ENCODE measurements at places on chromosomes 1 and 21.

- no peak for DNase-seq
Measured at GRCh38 chr1:18539171-18539570, 58.4 kb downstream of the KLHDC7A start.

DNA sequence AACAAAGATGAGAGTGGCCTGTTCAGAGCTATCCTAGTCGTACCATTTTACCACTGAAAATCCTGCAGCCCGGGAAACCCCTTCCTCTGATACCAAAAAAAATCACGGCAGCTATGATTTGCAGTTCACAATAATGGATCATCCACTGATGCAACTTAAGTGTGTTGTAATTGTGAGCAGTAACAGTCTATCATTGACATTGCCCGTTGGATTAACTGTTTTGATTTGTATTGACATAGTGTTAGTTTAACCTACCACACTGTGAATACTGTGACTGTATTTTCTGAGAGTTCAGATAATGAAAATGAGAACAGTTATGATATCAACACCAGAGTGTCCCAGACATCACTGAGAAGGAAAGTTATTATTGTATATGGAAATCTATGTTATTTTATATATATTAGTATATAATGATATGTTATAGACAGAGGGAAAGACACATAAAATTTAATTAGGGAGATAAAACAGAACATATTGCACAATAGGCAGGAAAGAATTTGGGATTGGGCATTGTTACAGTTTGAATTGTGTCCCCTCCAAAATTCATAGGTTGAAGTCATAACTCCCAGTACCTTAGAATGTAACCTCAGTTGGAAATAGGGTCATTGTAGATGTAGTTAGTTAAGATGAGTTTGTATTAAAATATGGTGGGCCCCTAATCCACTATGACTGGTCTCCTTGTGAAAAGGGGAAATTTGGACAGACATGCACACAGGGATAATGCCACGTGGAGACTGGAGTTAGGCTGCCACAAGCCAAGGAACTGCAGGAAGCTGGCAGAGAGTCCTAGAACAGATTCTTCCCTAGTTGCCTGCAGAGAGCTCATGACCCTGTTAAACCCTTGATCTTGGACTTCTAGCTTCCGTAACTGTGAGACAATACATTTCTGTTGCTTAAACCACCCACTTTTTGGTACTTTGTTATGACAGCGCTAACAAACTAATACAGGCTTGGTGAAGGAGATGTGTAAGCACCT, 54.4 kb downstream of the TLCD4 start:
- DNase-seq, result no peak

DNA sequence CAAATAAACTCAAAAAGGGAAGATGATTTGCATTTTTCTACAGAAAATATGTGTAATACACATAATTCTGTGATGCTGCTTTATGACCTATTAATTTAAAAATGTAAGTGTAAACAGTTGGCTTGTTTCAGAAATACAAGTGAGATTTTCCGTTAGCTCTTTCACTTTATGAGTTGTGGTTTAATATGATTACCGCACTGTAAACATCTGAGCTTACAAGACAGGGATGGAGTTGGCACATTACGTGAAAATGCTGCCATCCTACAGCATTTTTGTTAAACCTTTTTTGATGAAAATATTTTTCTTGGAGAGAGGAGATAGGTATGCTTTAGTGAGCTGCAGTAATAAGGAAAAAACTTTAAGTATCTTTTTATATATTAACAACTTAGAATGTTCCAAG, 426.8 kb upstream of the ADAMTS5 start:
- no peak for DNase-seq

GRCh38 chr1:18553388-18553787, 72.7 kb downstream of the KLHDC7A start:
- DNase-seq, result no peak

- DNase-seq, result no peak
Measured at GRCh38 chr1:71498542-71498941, 417.7 kb upstream of the ZRANB2 start.

- DNase-seq, result no peak
Measured at GRCh38 chr1:199743227-199743626, 284.3 kb upstream of the NR5A2 start.

DNA sequence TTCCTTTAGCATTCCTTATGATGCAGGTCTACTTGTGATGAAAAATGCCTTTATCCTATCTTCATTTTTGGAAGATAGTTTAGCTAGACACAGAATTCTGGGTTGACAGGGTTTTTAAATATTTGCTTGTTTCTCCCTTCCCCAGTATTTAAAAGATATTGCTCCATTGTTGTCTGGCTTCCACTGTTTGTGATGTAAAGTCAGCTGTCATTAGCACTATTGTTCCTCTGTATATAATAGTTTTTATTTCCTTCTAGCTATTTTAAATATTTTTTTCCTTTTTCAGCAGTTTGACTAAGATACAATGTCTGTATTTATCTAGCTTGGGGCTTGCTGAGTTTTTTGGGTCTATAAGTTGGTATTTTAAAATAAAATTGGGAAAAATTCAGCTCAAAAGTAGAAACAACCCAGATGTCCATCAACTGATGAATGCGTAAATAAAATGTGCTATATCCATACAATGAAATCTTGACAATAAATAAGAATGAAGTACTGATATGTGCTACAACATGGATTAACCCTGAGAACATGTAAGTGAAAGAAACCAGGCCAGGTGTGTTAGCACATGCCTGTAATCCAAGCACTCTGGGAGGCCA, 11.2 kb downstream of the IFT25 start:
- DNase-seq, result no peak

DNA sequence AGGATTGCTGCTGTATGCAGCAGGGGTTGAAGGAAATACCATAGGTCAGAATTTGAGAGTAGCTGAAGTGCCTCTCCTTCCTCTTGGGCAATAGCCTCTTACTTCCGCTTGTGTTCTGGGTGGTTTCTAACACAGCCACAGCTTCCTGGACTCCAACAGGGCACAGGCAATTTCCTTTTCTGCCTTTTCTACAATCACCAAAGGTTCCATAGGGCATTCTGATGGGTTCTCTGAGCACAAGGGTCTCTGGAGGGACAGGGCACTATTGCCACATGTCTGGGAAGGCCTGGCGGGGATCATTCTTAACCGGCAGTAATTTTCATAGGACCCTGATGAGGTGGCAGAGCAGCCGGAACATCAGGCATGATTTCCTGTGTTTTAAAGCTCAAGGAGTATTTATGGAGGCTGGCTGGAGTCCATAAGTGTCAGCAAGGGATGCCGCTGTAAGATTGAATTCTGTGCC, 5.5 kb upstream of the AGTRAP start:
- peak; percentile 57 for DNase-seq

DNA sequence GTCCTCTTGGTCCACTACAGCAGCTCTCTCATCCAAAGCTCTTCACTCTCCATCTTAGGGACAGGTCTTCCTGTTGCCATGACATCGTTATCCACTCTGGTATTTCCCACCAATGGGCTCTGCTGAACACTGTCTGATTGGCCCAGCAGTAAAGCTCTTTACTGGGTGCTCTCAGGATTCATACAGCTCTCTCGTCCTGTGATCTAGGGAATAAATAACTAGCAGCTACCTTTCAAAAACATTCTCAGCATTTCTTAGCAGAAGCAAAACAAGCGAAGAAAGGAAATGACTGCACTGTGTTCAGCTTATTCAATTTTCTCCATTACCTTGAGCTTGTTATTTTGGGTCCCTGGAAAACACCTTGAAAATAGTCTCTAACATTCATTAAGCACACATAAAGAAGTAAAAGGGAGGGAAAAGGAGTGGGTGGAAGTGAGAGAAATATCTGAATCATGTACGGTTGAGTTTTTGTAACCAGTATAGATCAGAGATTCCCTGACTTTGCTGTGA, 163.4 kb upstream of the SGIP1 start:
- DNase-seq, result no peak

DNA sequence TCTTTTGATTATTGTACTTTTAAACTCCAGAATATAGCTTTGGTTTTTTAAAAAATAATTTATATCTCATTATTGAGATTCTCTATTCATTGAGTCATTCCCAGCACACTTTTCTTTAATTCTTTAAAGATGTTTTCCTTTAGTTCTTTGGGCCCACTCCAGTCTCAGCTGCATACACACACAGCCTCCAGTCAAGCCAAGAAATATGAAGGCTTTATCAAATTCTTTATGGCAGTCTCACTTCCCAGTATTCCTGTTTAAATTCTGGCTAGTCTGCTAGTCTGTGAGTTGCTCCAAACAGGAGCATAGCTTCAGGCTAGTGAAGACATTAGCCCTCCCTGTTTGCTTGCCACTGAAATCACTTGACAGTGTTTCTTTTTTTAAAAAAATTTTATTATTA, 61.2 kb downstream of the CRP start:
- no peak for DNase-seq

- peak; percentile 59 for DNase-seq
Measured at GRCh38 chr1:83508485-83509151, 490.3 kb downstream of the TTLL7 start.

- peak; percentile 84 for DNase-seq
Measured at GRCh38 chr1:160795951-160796383, at the start of gene LY9. LY9 (plus strand) TSS chr1:160796174; CDS start chr1:160796188, 14 bp downstream.

DNA sequence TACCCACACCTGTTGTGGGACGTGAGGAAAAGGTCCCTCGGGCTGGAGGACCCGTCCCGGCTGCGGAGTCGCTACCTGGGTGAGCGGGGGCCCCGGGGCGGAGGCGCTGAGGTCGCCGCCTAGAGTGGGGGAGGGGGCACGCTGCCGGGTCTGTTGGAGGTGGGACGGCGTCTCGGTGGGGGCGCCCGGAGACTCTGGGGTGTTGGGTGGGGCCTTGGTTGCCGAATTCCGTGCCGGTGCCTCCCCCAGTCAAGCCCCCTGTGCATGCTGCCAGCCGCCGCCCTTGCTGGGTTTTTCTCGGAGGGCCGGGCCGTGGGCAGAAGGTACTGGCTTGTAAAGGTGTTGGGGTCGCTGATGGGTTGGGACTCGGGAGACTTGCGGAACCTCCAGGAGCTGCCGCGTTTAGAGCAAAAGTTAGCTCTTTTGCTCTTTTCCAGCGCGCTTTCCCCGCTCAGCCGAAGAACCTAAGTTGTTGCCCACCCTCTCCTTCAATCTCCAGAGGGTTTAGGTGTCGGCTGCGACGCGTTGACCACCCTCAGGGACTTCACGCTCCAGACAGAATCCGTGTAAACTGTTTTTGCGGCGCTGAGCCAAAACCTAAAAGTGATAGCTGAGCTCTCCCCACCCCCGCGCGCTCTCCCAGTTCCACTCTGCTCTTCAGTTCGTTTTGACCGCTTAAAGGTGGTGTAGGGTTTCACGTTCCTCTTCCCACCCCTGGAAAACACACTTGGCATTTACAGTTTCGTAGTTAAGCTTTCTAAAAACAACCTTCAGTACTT, at the start of gene MPC2:
TSS of gene MPC2 (minus strand) at position 143 of the 779 bp plus-strand sequence. CDS start 1,231 bp downstream, outside the sequence.
- peak; percentile 72 for DNase-seq

- DNase-seq, result no peak
Measured at GRCh38 chr1:28443550-28443949, 62.3 kb upstream of the RCC1 start.

GRCh38 chr1:65423884-65424572, 3.6 kb downstream of the LEPR start:
- no peak for DNase-seq

DNA sequence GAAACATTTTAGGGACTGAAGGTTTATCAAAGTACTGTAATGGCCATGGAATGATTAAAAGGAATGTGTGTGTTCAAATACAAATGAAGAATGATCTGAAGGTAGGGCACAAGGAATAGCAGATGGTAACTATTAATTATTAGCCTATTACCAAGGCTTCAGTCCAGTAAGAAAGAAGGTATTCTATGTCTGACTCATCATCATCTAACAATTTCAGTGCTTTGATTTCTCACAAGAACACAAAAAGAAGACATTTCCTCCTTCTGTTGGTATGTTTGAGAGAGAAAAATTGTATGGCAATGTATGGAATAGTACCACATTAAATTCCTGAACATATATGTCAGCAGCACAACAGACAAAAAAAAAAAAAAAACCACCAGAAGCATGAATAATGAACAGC, 57.5 kb downstream of the TYW3 start:
- no peak for DNase-seq

DNA sequence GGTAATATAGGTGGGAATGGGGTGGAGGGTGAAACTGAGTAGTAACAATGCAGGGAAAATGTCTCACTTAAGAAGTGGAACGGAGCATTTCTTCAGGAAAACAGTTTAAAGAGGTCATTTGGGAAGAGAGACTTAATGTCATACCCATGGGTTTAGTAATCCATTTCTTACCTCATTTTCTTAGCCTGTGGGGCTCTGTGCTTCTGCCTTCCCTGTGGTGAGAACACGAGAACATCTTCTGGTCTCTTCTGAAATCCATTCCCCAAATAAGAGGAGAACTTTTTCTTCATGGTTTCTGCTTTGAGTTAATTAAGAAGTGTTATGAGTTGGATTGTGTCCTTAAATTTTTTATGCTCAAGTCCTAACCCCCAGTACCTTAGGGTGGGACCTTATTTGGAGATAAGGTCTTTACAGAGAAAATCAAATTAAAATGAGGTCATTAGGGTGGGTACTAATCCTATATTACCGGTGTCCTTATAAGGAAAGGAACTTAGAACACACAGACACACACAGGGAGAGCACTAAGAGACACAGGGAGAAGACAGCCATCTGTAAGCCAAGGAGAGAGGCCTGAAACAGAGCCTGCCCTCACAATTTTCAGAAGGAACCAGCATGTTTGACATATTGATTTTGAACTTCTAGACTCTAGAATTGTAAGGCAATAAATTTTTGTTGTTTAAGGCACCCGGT, 5.4 kb downstream of the CCDC190 start:
- DNase-seq, result no peak

- DNase-seq, result no peak
Measured at GRCh38 chr1:224065455-224065854, 48.5 kb upstream of the FBXO28 start.

DNA sequence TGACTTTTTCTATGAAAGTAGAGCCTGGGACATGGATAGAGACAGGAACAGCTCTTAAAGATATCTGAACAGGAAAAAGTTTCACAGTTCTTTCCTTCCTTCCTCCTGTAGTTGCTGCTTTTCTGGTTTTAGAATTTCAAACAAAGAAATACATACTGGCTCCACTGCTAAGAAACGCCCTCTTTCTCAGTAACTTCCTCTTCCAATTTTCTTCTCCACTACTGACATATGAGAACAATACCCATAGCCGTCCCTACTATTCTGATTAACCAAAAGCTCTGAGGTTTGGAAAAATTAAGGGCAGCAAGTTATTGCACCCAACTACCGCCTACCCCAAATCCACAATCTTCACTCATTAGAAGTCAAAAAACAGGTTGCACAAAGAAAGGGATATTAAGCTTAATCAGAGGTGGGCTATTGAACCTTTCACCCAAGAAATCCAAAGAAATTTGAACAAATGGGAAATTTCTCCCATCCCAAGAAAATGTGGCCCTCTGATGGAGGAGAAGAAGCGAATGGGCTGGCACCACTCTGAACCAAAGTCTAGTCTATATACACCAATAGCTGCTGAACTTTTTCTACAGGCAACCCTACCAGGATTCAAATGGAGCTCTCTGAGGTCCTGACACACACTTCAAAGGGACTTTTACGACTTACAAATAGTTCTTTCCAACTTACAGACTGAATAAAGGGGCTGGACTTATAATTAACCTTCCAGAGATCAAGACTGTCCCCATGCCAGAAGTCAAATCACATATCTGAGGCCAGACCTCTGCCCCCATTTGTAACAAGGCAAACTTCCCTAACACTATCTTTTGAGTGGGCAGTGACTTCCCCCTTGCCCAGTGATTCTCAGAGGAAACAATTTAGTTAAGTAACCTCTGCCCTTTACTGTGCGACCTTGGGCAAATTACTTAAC, 1.7 kb downstream of the WASF2 start:
- no peak for DNase-seq

GRCh38 chr1:59686170-59686569, 128.6 kb upstream of the HOOK1 start:
- DNase-seq, result no peak

GRCh38 chr1:246437961-246438360, 69.1 kb downstream of the SMYD3 start:
- DNase-seq, result no peak
